Activated CD8-positive, alpha-beta T cell treated with anti-CD3 and anti-CD28 coated beads for 36 hours (primary cell): ENCODE measurements at places on chromosomes 3 and 15.
A peak's percentile ranks its signal among the peaks of the same experiment; 100 is the strongest.

DNA sequence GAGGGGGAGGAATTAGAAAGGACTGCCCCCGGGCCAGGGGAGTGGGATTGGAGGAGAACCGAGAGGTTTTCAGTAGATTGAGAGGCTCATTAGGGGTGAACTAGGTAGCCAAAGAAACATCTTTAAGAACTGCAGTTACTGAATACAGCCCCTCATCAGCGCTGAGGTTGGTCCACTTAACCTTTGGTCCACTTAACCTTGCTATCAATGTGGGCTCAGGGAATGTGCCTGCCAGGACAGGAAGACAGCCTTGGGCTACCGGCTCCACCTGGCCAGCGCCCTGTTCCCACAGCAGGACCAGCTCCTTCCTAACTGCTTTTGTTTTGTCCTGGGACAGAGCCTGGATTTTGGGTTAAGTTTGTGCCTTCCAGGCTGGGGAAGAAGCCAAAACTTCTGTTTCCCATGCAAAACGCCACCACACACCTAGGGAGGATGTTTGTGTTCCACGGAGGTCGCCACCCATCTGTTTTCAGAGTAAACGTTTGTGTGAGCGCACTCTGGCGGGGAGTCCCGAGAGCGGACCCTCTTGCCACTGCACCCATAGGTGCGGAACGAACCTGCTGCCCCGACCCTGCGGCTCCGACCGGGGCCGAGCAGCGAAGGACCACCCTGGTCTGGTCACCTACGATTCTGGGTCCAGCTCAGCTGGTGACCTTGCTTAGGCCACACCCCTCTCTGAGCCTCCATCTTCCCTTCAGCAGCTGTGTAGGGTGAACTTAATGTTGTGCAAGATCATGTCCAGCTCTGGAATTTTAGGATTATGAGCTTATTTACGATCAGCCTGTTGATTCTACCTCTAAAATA is 107.4 kb downstream of the VGLL4 start:
- DNase-seq = no peak

GRCh38 chr3:128174675-128175590 is 21.7 kb downstream of the EEFSEC start:
- DNase-seq = no peak

DNA sequence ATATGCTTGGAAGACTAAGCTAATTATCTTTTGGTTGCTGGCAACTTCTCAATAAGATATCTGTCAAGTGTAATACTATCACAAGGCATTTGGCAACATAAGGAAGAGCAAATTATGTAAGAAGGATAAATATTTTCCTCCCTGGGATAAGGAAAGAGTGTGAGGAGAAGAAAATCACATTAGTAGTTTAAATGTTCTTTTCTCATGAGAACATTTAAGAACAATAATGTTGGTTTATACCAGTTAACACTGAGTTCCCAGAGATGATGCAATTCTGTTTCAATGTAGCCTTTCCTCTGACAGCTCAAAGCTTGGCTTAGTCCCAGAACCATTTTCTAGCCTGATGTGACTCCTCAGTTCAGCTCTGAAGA is 66.1 kb upstream of the NPHP3 start:
- DNase-seq = no peak

GRCh38 chr3:33377489-33377888 is 62.7 kb downstream of the UBP1 start:
- no peak for DNase-seq

- DNase-seq = no peak
Observed at GRCh38 chr3:143241481-143241951, 121.9 kb downstream of the CHST2 start.

- DNase-seq = peak; percentile 84
Observed at GRCh38 chr3:186614597-186615483, 2.0 kb downstream of the AHSG start.

DNA sequence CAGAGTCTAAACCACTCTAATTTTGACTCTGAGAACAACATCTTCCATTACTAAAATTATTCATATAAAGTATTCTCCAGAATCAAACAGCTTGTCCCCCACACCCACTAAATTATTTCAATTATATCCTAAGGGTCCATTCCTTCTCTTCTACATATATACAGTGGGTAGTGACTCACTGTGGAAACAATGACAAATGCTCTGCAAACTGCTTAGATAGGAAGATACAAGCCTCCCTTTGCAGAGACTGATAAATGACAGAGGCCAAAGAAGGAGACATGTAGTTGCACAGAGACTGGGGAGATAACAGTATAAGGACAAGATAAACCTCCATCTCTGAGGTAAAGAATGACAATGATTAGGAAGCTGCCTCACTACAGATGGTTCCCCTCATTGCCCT is 1087.4 kb downstream of the AGBL1 start:
- DNase-seq = no peak

DNA sequence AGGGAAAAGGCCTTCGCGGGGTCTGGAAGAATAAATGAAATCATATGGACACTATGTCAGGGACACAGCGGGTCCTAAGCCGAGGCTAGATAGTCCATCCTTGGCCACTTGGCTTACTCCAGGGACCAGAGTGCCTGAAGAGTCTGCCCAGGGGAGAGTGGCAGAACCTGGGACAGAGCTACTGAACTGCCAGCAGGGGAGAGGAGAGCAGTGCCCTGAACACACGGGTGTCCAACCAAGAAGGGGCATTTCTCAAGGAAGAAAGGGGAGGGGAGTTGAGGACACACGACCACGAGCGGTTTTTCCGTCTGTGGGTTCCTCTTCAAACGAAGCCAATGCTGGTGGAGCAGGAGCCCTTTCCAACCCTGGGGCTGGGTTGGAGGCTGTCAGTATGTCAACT is 1.0 kb downstream of the ACAN start:
- DNase-seq = no peak

DNA sequence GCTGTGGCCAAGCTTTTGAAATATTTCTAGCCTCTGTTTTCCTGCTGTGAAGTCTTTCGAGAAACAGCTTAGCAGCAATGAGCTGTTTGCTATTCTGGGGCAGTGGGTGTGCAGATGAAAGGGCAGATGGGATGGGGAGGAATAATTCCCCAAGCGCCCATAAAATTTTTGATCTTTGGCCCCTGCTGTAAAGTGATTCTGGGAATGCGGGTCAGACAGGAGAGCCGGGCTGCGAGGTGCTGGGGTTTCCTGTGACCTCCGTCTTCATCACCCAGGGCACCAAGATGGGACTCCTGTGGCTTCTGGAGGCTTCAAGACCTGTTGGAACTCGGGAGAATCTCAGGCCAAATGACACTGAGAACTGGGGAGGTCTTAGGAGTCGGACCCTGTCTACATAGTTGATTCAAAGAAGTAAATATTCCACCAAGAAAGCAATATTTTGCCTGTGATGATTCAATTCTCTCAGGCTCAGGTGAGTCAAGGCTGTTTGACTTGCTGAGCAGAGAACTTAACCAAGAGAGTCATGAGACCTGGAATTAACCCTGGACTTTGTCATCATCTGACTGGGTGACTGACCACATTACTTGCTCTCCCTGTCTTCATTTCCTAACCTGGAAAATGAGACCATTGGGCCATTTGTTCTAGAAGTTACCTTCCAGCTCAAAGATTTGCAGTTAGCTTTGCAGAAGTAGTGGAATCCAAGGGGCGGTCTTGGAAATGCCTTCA is 86.4 kb downstream of the POLR2M start:
- DNase-seq = no peak

- no peak for DNase-seq
Observed at GRCh38 chr3:143328451-143328850, 208.9 kb downstream of the CHST2 start.
